ENCODE measurements at places on chromosomes 16 and 17. TPM values are rescaled to one million over a fixed set of nuclear protein-coding genes. Genes with fewer than 3 reads are reported as not detected.

The TBX4 gene
- total RNA-seq: 18.2 TPM

The NT5M gene
- total RNA-seq: 1.4 TPM

The SHISA6 gene
- not detected for total RNA-seq

The QRICH2 gene
- 2.3 TPM for total RNA-seq

The FBXW10 gene
- not detected for total RNA-seq

The NAGS gene
- 0.43 TPM for total RNA-seq

The SCGB1C2 gene
- not detected for total RNA-seq

The CCL17 gene
- not detected for total RNA-seq

The ODAD4 gene
- 1.3 TPM for total RNA-seq

The TSNAXIP1 gene
- 1.2 TPM for total RNA-seq

The TXNL4B gene
- 9.3 TPM for total RNA-seq

The SLC35G6 gene
- total RNA-seq: not detected

The KRT33A gene
- not detected for total RNA-seq

The HOXB1 gene
- total RNA-seq: not detected

The CMTM1 gene
- total RNA-seq: 1.6 TPM

The YBX2 gene
- total RNA-seq: 0.13 TPM

The CETP gene
- total RNA-seq: not detected

The ZP2 gene
- total RNA-seq: not detected

Measured in articular chondrocyte of knee joint (primary cell).